ENCODE measurements at places on chromosomes 2 and 18.

DNA sequence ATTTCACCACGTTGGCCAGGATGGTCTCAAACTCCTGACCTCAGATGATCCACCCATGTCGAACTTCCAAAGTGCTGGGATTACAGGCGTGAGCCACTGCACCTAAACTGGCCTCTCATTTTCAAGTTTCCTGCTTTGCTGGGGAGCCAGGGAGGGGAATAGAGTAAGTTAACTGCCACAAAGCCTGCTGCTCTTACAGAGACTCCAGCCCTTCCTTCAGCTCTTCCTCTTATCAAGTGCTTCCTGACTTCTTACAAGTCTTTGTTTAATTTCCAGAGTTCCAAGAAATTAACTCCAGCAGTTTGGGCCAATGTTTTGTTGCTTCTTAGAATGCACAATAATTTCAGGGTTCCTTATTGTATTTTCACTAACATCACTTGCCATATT lies 24.3 kb upstream of the UBE2F start:
- DNase-seq: no peak

DNA sequence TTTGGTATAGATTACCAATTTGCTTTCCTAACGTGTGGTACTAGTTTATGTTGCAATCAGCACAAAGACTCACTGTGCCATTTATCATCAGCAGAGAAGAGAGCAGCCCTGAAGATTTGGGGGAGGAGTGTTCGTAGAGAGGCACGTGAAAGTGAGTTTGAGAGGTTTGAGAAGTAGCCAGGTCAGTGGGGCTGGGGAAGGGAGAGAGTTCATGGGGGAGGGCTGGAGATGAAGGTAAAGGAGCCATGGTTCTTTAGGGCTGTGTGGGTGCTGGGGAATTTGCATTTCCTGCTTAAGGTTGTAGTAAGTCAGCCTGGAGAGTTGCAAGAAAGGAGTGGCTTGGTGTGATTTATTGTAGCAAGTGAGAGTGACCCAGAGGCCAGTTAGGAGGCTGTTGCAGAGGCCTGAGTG lies 172.1 kb downstream of the NEDD4L start:
- no peak for DNase-seq

GRCh38 chr18:75231053-75231406 lies 20.4 kb downstream of the TSHZ1 start:
- DNase-seq: no peak

GRCh38 chr2:1010415-1010930 lies 59.8 kb downstream of the SNTG2 start:
- DNase-seq: no peak

DNA sequence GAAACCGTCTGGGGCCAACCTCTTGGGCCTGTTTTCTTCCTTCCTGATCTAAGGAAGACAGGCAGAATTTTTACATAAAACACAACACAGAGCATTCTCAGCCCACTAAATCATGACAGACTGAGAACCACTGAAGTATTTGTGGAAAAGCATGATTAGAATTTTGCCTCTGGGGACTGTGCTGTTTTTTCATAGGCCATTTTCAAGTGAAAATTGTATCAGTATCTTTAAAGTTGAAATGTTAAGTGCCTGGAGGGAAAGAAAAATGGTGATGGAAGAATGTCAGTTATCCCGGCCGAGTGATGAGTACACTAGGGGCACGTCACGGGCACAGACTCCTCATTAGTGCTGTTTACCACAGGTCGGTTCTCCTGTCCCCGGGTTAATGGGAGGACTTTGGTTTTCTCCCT lies 36.9 kb downstream of the EHD3 start:
- no peak for DNase-seq

DNA sequence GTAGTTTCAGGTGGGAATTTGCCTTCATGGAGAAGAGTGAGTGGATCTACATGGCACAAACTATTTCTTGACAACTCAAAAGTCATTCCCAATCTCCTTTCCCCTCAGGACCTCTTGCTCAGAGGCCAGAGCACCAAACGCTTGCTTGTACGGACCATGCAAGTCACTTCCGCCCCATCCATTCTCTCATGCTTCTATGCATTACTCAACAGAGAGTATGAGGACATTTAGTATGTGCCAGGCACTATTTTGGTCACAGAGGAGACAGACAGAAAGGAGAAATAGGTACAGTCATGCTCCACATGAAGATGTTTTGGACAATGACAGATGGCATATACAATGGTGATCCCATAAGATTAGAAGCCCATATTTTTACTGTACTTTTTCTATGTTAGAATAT lies 117.5 kb downstream of the ACTR3 start:
- DNase-seq: no peak

DNA sequence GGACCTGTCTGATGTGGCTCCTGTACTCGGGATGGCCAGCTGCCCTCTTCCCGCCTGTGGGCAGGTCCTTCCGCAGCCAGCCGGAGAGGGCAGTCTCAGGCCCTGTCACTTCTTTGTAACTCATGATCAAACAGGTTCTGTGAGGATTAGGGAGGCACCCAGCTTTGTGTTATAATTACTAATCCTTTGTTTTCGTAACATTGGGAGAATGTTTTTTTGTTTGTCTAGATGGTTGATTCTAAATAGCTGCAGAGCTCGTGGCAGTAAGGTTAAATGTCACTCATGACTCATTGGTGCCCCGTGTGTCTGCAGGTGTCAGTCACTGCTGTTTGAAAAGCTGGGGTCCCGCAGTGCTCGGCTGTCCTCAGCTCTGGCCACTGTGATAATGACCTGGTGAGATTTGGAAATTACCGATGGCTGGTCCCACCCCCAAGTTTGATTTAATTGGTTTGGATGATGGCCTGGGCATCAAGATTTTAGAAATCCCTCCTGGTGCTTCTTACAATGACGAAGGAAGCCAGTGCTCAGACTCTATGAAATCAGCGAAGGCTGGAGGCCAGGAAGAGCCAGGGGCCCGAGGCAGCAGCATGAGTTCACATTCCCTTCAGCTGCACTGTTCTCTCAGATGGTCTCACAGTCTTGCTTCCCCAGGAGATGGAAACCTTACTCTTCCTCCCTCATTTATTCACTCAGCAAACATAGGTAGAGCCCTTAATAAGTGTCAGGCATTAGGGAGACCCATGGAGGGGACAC lies 172.8 kb downstream of the VAPA start:
- DNase-seq: no peak

- DNase-seq: no peak
Measured at GRCh38 chr18:77197073-77197472, 52.6 kb upstream of the GALR1 start.

- no peak for DNase-seq
Measured at GRCh38 chr2:225108805-225109204, 66.5 kb upstream of the DOCK10 start.

DNA sequence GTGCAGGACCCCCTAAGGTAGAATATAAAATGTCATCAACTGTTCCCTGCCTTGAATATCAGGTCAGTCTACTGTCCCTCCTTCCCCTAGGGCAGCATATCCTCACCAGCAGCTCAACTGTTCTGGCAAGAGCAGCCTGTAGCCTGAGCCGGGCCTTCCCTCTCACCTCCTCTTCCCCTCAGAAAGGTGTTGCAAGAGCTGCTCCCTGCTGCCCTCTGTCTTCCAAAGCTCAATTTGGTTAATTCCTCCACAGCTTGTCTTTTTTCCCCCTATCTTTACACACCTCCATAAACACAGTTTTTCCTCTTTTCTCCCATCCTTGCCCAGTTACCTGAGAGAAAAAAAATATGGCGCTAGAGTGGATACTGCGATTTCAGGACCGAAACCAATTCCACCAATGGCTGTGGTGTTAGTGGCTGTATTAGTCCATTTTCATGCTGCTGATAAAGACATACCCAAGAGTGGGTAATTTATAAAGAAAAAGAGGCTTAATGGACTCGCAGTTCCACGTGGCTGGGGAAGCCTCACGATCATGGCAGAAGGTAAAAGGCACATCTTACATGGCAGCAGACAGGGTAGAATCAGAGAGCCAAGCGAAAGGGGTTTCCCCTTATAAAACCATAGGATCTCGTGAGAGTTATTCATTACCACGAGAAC lies 184.7 kb downstream of the MREG start:
- peak; percentile 67 for DNase-seq

DNA sequence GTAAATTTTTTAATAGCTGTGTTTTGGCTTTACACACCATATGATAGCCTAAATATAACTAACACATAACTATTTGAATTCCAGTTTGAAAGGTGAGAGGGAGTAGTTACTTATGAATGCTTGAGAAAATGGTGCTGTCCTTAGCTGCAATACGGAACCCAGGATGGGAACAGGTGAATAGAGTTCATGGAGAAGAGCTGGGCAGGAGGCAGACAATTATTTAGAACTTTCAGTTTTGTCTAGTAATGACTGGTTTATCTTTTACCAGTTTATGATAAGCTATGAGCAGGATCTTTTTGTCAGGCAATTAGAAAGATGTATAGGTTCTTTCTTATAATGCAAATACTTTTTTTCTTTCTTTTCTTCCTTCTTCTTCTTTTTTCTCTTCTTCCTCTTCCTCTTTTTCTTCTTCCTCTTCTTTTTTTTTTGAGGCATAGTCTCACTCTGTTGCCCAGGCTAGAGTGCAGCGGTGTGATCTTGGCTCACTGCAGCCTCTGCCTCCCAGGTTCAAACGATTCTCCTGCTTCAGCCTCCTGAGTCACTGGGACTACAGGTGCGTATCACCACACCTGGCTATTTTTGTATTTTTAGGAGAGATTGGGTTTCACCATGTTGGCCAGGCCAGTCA lies 25.9 kb downstream of the UBR3 start:
- DNase-seq: no peak

DNA sequence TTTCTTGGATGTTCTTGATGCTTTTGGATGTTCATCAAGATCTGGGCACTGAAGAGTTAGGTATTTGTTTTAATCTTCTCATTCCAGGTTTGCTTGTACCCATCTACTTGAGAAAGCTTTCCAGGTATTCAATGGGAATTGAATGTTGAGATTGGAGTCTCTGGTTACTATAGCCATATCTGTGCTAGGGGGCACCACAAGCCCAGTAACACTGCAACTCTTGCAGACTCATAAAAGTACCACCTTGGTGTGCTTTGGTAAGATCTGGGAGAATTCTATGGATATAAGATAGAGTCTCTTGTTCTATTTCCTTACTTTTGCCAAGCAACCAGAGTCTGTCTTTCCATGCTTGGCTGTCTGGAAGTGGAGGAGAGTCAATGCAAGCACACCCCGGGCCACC lies 518.9 kb upstream of the VRK2 start:
- DNase-seq: no peak

- no peak for DNase-seq
Measured at GRCh38 chr2:11406267-11406957, 59.5 kb downstream of the E2F6 start.

- no peak for DNase-seq
Measured at GRCh38 chr18:961644-962355, 57.1 kb downstream of the ADCYAP1 start.

DNA sequence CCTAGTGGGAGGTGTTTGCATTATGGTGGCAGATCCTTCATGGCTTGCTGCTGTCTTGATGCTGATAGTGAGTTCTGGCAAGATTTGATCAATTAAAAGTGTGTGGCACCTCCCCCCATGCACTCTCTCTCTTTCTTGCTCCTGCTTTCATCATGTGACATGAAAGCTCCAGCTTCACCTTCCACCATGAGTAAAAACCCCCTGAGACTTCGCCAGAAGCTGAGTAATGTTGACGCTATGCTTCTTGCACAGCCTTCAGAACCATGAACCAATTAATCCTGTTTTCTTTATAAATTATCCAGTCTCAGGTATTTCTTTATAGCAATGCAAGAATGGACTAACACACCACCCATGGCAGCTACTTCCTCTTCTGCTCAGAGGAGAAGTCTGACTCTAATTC lies 2181.4 kb upstream of the PIK3C3 start:
- no peak for DNase-seq

GRCh38 chr2:239934571-239935171 lies 90.5 kb downstream of the NDUFA10 start:
- peak; percentile 52 for DNase-seq

- no peak for DNase-seq
Measured at GRCh38 chr18:59696311-59697235, 650 bp downstream of the CCBE1 start.

DNA sequence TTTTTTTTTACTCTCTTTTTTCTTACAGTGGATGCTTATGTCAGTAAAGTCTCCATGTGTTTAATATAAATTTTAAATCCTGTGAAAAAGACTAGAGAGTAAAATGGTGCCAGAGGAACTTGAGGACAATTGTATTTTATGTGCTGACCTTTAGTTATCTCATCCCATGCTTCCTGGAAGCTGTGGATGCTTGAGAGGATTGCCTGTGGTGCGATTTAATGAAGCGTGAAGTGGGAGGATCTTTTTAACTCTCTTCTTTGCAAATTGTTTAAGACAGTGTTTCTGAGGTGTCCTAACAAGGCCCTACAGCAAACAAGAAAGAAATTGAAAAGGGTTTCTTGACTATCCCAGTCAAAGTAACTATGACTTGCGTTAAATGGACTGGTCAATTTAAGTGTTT lies 84.2 kb downstream of the DTNA start:
- no peak for DNase-seq

- no peak for DNase-seq
Measured at GRCh38 chr2:54955358-54956110, 94.7 kb downstream of the RTN4 start.

- DNase-seq: no peak
Measured at GRCh38 chr2:18373081-18373480, 187.4 kb downstream of the RDH14 start.

GRCh38 chr2:200968162-200968561 lies 4.7 kb upstream of the ORC2 start:
- no peak for DNase-seq

DNA sequence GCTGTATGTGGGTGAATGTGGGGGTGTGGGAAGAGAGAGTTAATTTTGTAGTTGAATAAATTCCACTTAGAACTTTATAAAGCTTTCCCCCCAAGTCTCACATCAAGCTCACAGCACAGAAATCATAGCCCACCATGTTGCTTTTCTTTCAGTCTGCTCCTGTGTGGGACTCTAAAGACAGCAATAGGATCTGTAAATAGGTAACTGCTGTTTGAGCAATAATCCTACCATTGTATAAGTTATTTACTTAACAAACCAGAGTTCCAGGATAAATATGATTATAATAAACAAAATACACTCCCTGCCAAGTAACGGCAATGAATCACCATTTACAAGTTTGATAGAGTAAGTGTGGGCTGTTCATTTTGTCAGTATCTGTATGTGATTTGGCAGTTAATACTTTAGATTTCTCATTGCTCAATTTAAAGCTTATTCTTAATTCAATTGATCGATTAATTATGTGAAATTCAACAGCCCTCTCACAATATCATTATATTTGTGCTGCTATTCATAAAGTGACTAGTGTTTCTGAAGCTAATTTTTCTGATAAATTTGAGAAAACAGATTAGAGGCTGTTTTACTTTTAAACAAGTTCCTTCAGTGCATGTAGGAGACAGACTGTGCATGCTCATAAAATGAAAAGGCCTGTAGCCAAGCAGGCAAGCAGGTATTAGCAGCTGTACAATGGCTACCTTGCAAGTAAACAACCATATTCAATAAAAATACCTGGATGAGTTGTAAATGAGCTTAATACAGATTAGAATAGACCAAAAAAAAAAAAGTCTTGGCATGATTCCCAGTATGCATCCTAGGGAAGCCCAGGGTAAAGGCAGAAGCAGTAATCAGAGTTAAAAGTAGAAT lies 142.7 kb downstream of the PDE11A start:
- DNase-seq: no peak
